ENCODE measurements at places on chromosomes 16 and 17.

DNA sequence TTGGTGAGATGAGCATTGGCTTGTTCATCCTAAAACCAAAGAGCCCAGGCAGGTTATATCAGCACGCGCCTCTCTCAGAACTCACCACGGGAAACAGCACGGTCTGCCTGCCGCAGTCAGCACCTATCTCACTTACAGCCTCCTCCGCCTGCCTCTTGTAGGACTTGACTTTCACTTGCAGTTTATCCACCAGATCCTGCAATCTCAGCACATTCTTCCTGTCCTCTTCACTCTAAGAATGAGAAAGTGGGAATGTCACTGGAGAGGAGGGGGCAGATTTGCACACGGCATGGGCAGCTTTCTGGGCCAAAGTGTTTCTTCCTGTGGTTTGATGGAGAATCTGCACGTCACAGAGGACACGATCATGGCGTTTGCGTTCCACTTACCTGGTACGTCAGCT lies 27.4 kb downstream of the MYH3 start:
- no peak for DNase-seq

DNA sequence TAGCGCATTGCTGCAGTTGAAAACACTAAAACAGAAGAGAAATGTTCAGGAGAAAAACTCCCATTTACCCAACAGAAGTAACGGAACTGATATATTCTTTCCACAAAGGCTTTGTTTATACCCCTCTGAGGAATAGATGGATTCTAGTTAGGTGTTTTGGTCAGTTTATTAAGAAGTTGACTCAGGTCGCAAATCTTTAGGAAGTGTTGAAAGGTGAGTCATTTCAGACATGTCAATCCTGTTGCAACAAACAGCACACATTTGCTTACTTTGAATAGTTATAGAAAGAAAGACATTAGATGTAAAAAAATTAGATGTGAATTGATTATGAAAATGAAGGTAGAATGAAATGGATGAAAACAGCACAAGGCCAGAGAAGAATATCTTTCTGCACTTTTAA lies 941.0 kb downstream of the KCNJ2 start:
- DNase-seq = peak; percentile 22

DNA sequence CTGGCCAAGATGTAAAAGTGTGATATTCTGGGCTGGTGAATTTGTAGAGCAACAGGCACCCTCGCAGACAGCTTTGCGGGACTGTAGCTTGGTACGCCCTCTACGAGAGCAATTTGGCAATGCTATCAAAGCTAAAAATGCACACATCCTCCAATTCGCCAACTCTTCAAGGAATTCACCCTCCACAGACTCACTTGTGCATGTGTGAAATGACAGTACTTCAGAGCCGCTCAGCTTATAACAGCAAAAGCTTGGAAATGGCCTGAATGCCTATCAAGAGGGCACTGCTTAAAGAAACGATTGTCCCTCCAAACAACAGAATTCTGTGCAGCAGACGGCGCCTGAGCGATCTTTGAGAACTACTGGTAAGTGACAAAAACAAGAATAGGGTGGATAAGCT lies 130.8 kb downstream of the SDK2 start:
- DNase-seq = no peak

GRCh38 chr16:5885521-5885920 lies 787.9 kb upstream of the EEF2KMT start:
- DNase-seq = no peak

GRCh38 chr17:45974916-45975630 lies 24.0 kb upstream of the STH start:
- no peak for DNase-seq

GRCh38 chr16:89137666-89138512 lies 33.7 kb upstream of the CDH15 start:
- DNase-seq = no peak

GRCh38 chr17:76556765-76557367 lies 17.0 kb downstream of the PRCD start:
- peak; percentile 14 for DNase-seq

- DNase-seq = no peak
Measured at GRCh38 chr17:45788057-45788456, 3.9 kb downstream of the CRHR1 start.

DNA sequence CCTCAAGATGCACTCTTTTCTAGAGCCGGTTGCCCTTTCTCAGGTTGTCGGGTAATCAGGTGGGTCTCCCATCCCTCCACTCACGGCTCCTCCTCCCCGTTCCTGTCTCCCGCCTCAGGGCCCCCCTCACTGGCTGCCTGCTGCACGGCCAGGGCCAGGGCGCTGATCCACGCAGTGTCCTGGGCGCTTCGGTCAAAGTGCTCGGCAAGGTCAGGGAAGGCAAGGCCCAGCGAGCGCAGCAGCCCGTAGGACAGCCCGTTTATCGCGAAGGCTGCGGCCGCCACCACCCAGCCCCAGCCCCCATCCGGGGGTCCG lies 753 bp downstream of the SLC16A11 start:
- no peak for DNase-seq

GRCh38 chr16:8872967-8873865 lies 4.4 kb upstream of the CARHSP1 start:
- no peak for DNase-seq

DNA sequence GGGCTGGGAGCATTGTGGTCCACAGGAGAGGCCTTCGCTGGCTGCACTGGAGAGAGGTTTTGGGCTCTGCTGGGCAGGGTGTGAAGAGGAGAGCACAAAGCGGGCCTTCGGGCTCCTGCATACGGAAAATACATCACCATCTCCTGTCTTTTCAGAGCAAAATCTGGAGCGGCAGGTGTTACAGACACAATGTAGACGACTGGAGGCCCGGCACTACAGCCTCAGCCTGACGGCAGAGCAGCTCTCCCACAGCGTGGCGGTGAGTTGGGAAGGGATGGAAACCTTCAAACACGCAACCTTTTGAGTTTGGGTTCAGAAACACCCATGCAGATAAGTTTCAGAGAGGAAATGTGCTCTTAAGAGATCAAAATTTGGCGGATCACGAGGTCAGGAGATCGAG lies 17.9 kb downstream of the GINS2 start:
- no peak for DNase-seq

- no peak for DNase-seq
Measured at GRCh38 chr17:7416323-7416722, 3.8 kb upstream of the SPEM1 start.

DNA sequence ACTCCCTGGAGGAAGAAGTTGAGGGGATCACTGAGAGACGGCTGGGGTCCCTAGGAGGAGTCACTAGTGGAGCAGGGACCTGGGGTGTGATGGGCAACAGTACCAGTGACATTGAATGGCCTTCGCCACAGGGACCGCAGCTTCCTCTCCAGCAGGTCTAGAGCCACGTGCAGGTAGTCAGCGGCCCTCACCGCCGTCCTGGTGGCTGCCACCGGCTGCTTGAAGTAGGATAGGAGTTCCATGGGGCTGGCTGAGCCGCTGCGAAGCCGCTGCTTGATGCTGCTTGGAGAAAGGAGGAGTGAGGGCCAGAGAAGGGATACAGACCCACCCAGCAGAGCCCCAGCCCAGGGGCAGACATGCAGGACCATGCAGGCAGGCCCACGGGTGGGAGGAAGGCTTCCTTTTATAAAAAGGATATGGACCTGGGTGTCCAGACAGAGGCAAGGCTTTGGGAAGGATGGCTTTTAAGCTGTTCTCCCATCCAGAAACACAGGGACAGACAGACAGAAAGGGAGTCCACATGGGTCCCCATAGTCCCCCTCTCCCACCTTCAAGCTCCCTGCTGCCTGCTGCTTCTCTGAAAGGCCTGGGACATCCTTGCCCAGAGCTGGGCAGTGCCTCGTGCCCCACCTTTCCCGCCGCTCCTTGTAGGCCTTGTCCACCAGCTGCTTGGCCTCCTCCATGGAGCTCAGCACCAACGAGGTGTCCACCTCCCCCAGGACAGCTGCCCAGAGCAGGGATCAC lies 827 bp downstream of the MPO start:
- no peak for DNase-seq

- no peak for DNase-seq
Measured at GRCh38 chr16:3716831-3717234, 491 bp downstream of the TRAP1 start.

- no peak for DNase-seq
Measured at GRCh38 chr16:81532491-81533174, 88.0 kb downstream of the CMIP start.

DNA sequence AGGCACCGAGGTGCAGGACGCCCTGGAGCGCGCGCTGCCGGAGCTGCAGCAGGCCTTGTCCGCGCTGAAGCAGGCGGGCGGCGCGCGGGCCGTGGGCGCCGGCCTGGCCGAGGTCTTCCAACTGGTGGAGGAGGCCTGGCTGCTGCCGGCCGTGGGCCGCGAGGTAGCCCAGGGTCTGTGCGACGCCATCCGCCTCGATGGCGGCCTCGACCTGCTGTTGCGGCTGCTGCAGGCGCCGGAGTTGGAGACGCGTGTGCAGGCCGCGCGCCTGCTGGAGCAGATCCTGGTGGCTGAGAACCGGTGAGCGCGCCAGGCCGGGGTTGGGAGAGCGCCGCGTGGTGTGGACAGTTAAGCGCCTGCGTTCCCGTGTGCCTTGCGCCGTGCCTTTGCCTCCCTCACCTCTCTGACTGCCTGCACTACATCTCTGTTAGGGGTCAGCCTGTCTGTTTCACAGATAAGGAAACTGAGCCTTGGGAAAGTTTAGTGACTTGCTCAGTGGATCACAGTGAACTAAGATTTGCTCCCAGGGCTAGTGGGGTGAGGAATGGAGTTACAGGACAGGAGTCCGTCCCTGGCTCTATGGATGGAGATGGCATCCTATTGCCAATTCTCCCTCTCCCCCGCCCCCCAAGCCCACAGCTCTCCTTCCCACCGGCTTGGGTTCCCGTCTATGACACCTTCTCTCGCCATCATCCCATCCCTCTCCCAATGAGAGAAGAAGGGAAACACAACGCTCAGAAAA lies 880 bp downstream of the SARM1 start:
- DNase-seq = no peak

GRCh38 chr16:18797746-18798145 lies 3.6 kb downstream of the ARL6IP1 start:
- no peak for DNase-seq

GRCh38 chr16:54627616-54628015 lies 303.0 kb upstream of the IRX5 start:
- DNase-seq = no peak

- no peak for DNase-seq
Measured at GRCh38 chr17:15935891-15936290, 9.0 kb upstream of the ADORA2B start.

- no peak for DNase-seq
Measured at GRCh38 chr17:38872671-38873385, 3.0 kb downstream of the LASP1 start.

GRCh38 chr16:2799205-2799858 lies 1.1 kb downstream of the PRSS41 start:
- no peak for DNase-seq

DNA sequence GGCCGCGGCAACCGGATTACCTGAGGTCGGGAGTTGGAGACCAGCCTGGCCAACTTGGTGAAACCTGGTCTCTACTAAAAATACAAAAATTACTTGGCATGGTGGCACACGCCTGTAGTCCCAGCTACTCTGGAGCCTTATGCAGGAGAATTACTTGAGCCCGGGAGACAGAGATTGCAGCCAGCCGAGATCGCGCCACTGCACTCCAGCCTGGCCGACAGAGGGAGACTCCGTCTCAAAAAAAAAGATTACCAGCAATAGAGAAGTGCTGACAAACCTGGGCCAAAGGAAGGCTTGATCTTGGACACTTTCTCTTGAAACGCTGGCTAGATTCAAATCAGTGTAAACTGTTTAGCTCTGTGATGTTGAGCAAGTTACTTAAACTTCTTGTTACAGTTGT lies 4.3 kb downstream of the MT1H start:
- no peak for DNase-seq

- no peak for DNase-seq
Measured at GRCh38 chr17:18064053-18064452, 23.7 kb upstream of the DRG2 start.

- DNase-seq = no peak
Measured at GRCh38 chr17:50805486-50805885, 29.9 kb upstream of the WFIKKN2 start.

DNA sequence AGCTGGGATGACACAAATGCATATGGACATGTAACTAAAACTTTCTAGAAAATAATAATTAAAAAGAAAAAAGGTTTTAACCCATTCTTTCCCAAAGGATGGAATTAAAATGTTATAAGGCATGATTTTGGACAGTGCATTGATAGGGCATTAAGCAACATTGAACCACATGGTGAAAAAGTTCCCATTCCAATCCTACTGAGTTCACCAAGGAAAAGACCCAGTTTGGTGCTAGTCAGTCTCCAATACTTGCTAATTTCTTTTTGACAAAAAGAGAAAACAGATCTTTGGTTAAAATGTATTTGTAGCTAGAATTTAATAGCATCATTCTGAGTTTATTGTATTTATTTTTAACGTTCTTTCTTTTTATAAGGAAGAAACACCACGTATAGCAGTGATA lies 28.1 kb downstream of the EMP2 start:
- DNase-seq = no peak

- DNase-seq = no peak
Measured at GRCh38 chr17:8825802-8826201, 26.6 kb upstream of the MFSD6L start.

- DNase-seq = no peak
Measured at GRCh38 chr17:56389356-56389755, 204.1 kb upstream of the NOG start.

GRCh38 chr17:17494870-17495535 lies 1.2 kb downstream of the RASD1 start:
- DNase-seq = no peak

DNA sequence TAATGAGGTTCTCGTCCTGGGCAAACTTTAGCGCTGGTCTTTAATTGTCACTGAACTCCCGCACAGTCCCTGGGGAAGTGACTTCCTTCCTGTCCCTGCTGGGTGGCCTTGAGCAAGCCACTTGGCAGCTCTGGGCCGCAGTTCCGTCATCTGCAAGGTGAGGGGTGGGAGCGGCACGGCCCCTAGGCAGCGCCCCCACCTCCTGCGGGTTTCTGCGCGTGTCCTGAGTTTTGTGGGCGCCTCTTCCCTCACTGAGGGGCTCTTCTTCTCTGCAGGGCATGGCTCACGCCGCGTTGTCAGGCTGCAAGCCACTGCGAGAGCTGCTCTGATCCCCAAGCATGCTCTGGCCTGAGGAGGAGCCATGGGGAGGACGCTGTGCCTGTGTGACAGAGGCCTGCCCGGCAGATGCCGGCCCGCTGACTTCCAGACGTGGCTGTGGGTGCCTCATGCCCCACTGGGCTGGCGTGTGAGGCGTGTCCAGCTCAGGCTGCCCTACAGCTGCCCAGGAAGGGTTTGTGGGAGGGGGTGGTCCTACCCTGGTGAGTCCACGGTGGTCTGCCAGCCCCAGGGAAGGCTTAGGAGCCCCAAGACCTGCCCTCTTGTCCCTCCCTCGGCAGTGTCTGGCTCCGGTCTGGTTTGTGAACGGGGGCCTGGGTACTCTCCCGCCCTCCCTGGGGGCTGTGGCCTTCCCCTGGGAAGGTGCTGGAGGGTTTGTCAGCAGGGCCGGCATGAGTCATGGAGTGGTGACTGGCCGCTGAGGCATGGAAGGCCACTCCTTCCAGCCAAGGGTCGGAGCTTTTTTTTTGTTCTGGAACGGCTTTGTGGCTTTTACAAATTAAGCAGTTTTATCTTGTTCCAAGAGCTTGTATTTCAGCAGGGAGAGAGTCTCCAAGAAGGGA lies 182.0 kb downstream of the SEC14L1 start:
- DNase-seq = peak; percentile 99

GRCh38 chr16:50598936-50599361 lies 50.8 kb downstream of the NKD1 start:
- DNase-seq = no peak

Measured in A172 (cell line).